ENCODE measurements at places on chromosomes 2 and 18. TPM values are rescaled to one million over a fixed set of nuclear protein-coding genes. Genes with fewer than 3 reads are reported as not detected.

GRCh38 chr2:8922431-8922830, 81.1 kb downstream of the MBOAT2 start:
- DNase-seq, result no peak

DNA sequence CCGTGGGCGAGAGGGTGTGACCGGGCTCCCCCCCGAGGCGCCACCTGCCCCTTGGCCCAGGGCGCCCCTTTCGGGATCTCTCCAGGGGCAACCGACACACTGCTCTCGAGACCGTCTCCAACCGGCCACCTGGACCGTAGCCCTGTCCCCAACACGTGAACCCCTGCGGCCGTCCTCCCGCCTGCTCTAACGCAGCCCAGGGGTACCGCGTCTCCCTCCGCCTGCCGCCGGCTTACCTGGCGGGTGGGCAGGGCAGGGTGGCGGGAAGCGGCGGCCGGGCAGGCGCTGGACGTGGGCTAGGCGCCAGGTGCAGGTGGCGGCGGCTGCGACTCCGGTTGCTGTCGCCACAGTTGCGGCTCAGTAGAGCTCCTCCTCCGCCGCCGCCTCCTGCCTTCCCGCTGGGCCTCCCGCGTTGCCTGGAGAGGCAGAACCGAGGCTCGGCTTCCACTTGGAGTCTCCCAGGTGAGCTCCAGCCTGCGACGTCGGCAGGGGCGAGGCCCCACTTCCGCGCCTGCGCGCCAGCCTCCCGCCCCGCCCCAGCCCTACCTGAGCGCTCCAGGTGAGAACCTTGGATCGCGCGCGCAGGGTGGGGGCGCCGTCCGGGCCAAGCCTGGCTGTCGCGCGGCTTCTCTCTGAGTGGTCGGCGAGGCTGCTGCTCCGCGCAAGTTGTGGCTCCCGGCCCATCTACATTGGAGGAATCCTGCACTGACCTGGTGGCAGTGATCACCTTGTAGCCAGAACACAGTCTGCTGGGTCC, at the start of gene GALNT3:
Gene GALNT3, minus strand, starts transcription at position 469 of the 757 bp plus-strand sequence. CDS start 23,547 bp downstream, outside the sequence.
- DNase-seq, result peak; percentile 52

GRCh38 chr18:22668496-22668895, 250.8 kb upstream of the CTAGE1 start:
- no peak for DNase-seq

DNA sequence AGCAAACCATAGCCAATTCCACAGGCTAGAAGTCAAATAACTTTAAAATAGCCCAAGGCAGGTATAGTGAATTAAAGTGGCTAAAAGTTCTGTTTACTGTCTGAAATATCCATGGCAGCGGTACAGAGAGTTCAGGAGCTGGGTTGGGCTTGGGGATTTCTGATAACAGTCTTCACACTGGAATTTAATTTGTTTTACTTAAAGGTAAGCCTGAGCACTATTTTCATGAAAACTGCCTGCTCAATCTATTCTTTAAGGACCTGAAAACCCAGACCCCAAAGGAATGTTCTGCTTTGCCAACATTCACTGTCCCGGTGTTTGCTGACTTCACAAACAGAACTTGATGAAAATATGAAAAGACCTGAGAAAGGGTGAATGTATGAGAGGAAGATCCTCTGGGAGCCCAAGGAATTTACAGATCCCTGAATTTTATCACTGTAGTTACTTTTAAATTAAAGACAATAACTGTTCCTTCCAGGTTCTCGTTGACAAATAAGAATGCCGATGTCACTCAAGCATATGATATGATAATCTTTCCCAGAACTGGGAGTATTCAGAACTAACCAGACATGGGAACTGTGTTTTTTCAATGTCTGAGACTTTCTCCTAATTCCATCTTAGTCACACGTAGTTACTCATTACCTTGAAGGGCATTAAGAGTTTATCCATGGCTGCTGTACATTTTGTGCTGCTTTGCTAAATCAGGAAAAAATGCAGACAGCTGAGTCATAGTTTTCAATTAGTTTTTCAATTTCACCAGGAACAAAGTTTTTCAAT, 28.3 kb upstream of the ITGB6 start:
- no peak for DNase-seq

DNA sequence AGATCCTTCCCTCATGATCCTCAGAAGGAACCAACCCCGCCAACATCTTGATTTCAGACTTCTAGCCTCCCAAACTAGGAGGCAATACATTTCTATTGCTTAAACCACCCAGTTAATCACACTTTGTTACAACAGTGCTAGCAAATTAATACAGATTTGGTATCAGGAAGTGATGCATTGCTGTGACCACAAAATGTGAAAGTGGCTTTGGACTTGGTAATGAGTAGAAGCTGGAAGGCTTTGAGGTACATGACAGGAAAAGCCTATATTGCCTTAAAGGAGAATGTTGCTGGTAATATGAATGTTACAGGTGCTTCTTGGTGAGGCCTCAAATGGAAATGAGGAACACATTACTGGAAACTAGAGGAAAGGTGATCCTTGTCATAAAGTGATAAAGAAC, 260.3 kb downstream of the SATB2 start:
- no peak for DNase-seq

DNA sequence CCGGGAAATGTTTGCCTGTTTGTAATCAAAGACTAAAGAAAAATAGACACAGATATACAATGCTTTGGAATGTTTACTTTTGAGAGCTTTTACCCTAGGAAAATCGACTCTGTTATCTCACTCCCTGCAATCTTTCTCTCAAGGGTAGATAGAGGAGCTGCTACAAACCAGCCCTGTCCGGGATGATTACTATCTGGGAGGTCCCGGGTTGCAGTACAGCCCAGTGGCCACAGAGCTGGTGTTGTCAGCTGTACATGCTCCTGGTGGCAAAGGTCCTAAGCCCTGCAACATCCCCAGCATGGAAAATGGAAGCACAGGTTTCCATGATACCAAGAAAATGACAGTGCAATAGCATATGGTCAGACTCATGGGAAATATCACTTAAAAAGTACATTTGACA, 570.5 kb upstream of the SOX11 start:
- DNase-seq, result peak; percentile 26

- DNase-seq, result peak; percentile 12
Observed at GRCh38 chr2:12326449-12327190, 390.1 kb upstream of the TRIB2 start.

DNA sequence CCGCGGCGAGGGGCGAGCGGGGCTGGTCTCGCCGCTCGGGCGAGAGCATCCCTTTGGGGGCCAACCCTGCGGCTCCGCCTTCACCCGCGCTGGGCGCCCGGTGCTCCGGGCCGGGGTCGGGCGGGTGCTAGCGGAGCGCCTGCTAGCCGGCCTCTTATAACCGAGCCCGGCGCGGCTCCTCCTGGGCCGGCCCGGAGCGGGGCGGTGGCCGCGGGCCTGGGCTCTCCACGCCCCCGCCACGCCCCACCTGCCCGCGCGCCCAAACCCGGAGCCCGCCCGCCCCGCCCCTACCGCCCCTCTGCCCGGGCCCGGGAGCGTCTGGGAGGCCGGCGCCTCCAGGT, at the start of gene FOXI3:
Gene FOXI3, minus strand, starts transcription at position 129 of the 341 bp plus-strand sequence. CDS start 158 bp downstream, outside the sequence.
- no peak for DNase-seq

DNA sequence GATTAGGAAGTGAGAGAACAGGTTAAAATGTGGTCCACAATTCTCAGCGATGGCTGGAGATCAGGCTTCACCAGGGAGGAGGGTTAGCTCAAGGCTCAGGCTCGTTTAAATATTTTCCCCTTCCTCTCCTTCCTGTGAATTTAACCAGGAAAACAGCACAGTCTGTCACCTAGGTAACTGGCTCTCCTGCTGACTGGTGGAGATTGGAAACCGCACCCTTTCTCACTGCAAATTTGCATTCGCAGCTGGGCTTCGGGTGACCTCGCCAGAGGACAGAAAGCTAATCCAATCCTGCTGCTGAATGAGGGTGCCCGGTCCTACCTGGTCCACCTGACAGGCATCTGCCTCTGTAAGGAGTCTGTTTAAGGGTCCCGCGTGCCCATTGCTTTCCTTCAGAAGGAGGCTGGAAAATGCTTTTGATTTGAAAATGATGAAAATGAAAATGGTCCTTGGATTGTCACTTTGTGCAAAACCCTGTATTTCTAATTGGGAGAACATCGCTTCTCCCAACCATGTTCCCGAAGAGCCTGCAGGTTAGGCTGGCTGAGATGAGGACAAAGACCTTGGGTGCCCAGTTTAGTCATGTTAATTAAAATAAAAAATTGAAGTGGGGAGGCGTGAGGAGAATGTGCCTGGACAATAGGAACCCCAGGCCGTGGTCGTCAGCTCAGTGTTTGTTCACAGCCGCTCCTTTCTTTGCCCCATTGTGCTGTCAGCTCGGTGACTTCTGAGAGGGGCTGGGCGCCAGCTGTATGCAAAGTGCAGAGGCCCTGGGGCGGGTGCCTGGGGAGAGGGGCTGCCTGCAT, 43.4 kb upstream of the MTCL1 start:
- peak; percentile 68 for DNase-seq

- no peak for DNase-seq
Observed at GRCh38 chr2:141508086-141508752, 622.6 kb downstream of the LRP1B start.

- DNase-seq, result no peak
Observed at GRCh38 chr2:128012698-128013097, 15.2 kb downstream of the SAP130 start.

GRCh38 chr18:55219059-55219458, 259.8 kb upstream of the CCDC68 start:
- no peak for DNase-seq

DNA sequence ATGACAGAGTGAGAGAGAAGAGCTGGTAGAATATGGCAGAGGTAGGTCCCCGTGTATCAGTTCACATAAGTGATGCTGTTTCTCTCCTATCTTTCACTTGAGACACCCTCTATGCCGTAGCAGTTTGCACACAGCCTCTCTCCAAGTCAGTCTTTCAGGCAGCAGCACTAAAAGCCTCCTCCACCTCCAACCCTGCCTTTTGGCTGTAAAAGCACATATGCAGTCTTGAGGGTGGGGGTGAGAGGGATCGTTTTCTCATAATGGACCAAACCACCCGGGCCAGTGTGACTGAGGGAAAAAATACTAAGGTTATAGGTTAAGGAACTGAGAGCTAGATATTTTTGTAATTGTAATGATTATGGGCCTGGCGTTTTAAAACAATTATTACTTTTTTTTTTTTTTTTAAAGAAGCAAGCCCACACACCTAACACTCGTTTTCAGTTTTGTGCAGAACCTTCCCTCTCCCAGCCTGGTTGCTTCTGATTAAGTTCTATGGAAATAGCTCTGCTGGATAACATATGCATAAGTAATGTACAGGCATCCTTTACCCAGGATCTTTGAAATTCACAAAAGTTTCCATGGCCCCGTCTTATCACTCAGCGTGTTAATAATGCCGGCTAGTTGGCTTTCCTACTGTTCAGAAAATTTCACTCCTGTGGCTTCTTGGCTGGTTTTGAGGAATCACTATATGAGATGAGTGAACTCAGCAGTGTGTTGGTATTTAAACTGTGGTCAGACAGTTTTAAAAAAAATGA, 112.2 kb upstream of the MEIS1 start:
- DNase-seq, result no peak

- no peak for DNase-seq
Observed at GRCh38 chr2:118227698-118228508, 139.6 kb downstream of the INSIG2 start.

- DNase-seq, result no peak
Observed at GRCh38 chr2:25294573-25295462, 46.9 kb downstream of the DNMT3A start.

GRCh38 chr18:62914871-62915392, 199.6 kb downstream of the PHLPP1 start:
- no peak for DNase-seq

DNA sequence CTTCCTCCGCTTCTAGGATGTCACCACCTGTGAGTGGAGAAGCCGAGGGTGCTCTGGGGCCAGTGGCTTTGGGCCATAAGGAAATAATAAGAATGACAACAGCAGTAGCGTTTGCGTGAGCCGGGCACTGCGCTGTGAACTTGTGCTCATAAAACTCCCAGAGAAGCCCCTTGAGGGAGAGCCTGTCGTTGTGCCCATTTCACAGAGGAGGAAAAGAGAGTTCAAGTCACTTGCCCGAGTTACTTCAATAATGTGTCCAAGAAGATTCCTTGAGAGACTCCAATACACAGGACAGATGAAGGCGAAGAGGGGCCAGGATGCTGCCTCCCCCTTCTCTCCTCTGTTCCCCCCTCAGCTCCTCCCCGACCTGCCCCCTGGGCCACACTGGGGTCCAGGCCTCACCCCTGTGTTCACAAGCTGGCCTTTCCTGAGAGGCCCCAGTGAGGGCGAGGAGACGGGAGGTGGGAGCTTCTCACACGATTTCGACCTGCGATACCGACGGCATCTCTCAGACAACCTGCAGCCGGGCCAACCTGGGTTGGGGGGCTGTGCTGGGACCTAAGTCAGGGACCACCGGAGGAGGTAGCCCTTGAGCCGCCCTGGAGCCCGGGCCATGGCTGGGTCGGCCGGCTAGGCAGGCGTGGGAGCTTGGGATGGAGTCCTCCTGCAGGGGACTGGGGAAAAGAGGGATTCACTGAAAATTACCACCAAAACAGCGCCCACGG, 53.5 kb upstream of the UBE2F start:
- DNase-seq, result no peak

DNA sequence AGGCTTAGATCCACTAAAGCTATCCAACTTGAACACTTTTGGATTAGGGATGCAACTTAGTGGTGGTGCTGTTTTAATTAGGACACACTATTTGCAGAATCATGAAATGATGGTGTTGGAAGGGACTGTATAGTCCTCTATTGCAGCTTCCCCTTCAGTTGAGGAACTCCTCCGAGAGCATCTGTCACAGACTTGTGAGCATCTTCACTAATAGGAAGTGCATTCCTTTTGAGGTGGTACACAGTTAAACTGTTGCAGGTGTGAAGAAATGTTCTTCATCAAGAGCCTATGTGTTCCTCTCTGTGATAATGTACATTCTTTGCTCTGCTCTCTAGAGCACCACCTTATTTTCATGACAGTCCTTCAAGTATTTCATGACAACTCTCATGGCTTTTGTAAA, 197.4 kb downstream of the CAMKMT start:
- DNase-seq, result no peak

- no peak for DNase-seq
Observed at GRCh38 chr18:22613058-22613690, 195.5 kb upstream of the CTAGE1 start.

- DNase-seq, result no peak
Observed at GRCh38 chr2:200239216-200239615, 67.3 kb upstream of the SPATS2L start.

DNA sequence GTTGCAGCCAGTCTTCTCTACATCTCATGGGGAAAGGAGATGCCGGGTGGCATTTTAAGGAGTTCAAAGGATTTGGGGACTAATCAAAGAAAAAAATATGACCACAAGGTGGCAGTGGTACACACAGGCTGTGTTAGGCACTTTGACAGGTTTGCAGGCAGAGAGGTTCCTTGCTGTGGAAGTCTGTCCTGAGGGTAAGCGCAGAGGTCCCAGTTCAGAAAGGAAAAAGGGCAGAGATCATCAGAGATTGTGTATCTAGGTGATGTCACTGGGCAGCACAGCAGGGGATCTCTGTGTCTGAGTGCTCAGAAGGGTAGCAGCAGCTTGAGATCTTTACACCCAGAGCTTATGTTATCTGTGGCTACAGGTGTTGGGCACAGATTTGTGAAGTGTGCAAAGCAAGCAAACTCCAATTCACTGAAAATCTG, 231.4 kb downstream of the LRRTM1 start:
- peak; percentile 69 for DNase-seq

GRCh38 chr2:98502556-98503335, 58.1 kb downstream of the INPP4A start:
- DNase-seq, result no peak

The GNAL gene
- 4.2 TPM for polyA plus RNA-seq

The GREB1 gene
- 14.3 TPM for polyA plus RNA-seq

The POTEJ gene
- not detected for polyA plus RNA-seq

The GPAT2 gene
- polyA plus RNA-seq, result 4.0 TPM

The IL36RN gene
- not detected for polyA plus RNA-seq

The GCC2 gene
- polyA plus RNA-seq, result 43.4 TPM

The MARCHF7 gene
- polyA plus RNA-seq, result 133 TPM

The LBX2 gene
- polyA plus RNA-seq, result 7.9 TPM

The MAL gene
- polyA plus RNA-seq, result 306 TPM

The ITGA6 gene
- 115 TPM for polyA plus RNA-seq

Data from renal pelvis (tissue), 12 donors.